Spinal cord (tissue), 10 donors: ENCODE measurements at places on chromosomes 7 and 10. TPM values are rescaled to one million over a fixed set of nuclear protein-coding genes. Genes with fewer than 3 reads are reported as not detected.

GRCh38 chr7:43569424-43569823, 13.5 kb upstream of the STK17A start:
- H3K4me3 ChIP-seq, result no peak overlapping the region
- no peak for DNase-seq
- no peak overlapping the region for H3K27ac ChIP-seq
- H3K36me3 ChIP-seq, result no peaks in the 10 kb centered on the region

DNA sequence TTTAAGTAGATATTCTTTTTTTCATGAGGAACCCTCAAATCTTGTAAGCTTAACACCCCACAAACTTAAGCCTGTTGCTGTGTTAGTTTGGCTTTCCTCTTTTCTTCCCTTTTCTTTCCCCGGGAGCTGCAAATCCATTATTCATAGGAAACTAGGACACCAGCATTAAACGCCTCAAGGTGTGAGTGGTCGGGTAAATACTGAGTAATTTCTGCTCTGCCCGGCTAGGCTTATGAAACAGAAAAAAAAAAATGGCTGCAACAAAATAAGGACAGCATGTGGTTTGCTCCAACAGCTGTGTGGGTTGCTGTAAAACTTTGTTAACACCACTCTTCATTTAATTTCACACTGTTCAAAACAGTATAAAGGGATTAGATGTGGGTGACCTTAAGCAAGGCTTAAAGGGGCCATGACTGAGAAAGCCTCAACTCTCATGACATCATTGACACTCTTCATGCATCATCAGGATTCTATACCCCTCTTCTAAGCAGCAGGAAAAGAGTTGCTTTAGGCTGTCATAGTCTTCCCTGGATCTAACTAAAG, 104.1 kb downstream of the AOAH start:
- H3K27ac ChIP-seq, result no peak overlapping the region
- H3K36me3 ChIP-seq, result no peaks in the 10 kb centered on the region
- no peaks in the 10 kb centered on the region for H3K27me3 ChIP-seq
- peaks cover 4% of the 10 kb centered on the region for H3K4me1 ChIP-seq

DNA sequence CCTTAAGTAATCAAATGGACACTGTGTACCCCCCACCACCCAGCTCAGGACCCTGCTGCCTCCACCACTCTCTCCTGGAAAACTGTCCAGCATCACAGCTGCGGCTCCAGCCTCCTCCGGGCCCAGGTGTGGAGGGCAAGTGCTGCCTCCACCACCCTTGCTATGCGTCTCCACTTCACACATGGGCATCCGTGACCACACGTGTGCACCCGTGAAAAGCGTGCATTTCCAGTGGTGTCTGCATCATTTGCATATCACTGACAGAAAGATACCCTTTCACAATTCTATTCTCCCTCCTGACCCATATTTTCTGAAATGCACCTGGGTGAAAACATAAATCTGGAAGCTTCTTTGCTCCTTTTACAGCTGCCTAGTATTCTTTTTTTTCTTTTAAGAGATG, 89.7 kb upstream of the PDGFA start:
- no peaks in the 10 kb centered on the region for H3K27me3 ChIP-seq
- peaks cover 25% of the 10 kb centered on the region for H3K36me3 ChIP-seq
- DNase-seq, result no peak
- peaks cover 46% of the 10 kb centered on the region for H3K4me1 ChIP-seq
- no peak overlapping the region for H3K4me3 ChIP-seq

DNA sequence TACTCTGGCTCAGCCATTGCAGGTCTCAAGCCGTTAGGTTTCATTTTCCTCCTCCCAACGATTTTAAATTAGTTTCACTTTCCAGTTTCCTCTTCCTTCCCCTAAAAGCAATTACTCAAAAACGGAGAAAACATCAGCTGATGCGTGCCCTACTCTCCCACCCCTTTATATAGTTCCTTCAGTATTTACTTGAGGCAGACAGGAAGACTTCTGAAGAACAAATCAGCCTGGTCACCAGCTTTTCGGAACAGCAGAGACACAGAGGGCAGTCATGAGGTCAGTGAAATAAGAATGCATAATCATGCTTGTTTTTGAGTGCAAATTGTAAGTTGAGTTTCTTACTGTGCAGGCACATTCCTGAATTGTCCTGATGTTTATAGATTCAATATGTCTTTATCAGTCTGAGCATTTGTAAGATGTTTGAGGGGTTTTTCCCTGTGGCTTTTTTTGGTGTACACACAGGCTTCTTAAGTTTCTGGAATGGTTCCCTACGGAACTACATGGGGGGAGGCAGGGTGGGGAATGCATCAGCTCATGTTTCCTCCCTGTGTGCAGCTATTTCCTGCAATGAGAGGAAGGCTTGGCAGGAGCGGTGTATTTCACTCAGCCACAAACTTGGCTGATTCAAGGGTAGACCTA, at the start of gene IFIT3:
Gene IFIT3 (plus strand): TSS at position 195 of the 639 bp plus-strand sequence. CDS start 77 bp downstream, at position 272.
- H3K36me3 ChIP-seq, result no peaks in the 10 kb centered on the region
- DNase-seq, result no peak
- H3K4me1 ChIP-seq, result peaks cover 6% of the 10 kb centered on the region
- no peaks in the 10 kb centered on the region for H3K27me3 ChIP-seq
- peak within 1 kb of the TSS; percentile 95 for H3K27ac ChIP-seq

GRCh38 chr7:112386619-112387018, 63.6 kb upstream of the IFRD1 start:
- H3K4me1 ChIP-seq, result no peaks in the 10 kb centered on the region
- no peak overlapping the region for H3K4me3 ChIP-seq
- no peaks in the 10 kb centered on the region for H3K36me3 ChIP-seq

GRCh38 chr10:64635906-64636305, 1114.7 kb downstream of the REEP3 start:
- no peak overlapping the region for H3K4me3 ChIP-seq
- no peaks in the 10 kb centered on the region for H3K27me3 ChIP-seq
- no peaks in the 10 kb centered on the region for H3K4me1 ChIP-seq
- no peaks in the 10 kb centered on the region for H3K36me3 ChIP-seq
- no peak overlapping the region for H3K27ac ChIP-seq
- no peak for DNase-seq

GRCh38 chr7:99098286-99098823, 45.6 kb downstream of the SMURF1 start:
- no peaks in the 10 kb centered on the region for H3K27me3 ChIP-seq
- no peaks in the 10 kb centered on the region for H3K36me3 ChIP-seq
- no peak overlapping the region for H3K4me3 ChIP-seq

- no peak overlapping the region for H3K27ac ChIP-seq
- H3K36me3 ChIP-seq, result no peaks in the 10 kb centered on the region
- no peaks in the 10 kb centered on the region for H3K27me3 ChIP-seq
- DNase-seq, result no peak
- no peak overlapping the region for H3K4me3 ChIP-seq
These were observed 84.3 kb upstream of the ADRB1 start for GRCh38 chr10:113959383-113959760.

DNA sequence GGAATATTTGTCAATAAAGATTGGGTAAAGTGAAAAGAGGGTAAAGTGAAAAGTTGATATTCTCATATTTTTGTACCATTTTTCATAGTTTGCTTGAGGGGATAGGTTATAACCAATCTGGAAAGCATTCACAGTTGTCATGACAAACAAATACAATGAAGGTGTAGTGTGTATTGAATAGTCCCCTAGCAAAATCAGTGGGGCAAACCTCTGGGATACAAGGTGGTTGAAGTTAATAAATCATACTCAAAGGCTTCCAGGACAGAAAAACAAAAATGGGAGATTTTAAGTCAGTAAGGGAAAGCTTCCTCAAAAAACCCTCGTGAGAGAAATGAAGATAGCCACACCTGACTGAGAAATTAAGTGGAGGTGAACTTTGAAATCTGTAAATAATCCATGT, 39.4 kb downstream of the PHTF2 start:
- H3K27me3 ChIP-seq, result no peaks in the 10 kb centered on the region
- no peaks in the 10 kb centered on the region for H3K4me1 ChIP-seq
- H3K4me3 ChIP-seq, result no peak overlapping the region
- H3K27ac ChIP-seq, result no peak overlapping the region

DNA sequence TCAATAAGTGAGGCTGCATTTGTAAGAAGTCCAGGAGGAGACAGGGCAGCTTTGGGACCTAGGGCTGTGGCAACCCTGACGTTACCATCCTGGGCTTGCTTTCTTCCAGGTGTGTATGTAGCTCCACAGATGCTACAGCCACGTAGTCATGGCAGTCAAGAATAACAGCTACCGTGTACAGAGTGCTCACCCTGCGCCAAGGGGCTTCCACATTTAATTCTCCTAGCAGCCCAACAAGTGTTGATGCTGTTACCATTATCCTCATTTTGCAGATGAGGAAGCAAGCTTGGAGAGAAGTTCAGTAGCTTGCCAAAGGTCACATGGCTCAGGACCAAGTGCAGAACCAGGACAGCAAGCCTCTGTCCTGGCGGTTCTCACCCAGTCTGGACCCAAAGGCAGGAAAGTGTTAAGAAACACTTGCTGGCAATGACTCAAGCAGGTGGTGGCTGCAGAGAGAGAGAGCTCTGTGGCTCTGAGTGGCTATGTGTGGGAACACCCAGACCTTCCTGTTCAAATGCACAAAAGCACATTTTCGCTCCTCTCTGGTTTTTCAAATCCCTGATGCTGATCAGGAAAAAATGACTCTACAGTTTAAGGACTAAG, 89.8 kb downstream of the CREM start:
- H3K36me3 ChIP-seq, result no peaks in the 10 kb centered on the region
- H3K27me3 ChIP-seq, result no peaks in the 10 kb centered on the region
- no peak overlapping the region for H3K4me3 ChIP-seq

DNA sequence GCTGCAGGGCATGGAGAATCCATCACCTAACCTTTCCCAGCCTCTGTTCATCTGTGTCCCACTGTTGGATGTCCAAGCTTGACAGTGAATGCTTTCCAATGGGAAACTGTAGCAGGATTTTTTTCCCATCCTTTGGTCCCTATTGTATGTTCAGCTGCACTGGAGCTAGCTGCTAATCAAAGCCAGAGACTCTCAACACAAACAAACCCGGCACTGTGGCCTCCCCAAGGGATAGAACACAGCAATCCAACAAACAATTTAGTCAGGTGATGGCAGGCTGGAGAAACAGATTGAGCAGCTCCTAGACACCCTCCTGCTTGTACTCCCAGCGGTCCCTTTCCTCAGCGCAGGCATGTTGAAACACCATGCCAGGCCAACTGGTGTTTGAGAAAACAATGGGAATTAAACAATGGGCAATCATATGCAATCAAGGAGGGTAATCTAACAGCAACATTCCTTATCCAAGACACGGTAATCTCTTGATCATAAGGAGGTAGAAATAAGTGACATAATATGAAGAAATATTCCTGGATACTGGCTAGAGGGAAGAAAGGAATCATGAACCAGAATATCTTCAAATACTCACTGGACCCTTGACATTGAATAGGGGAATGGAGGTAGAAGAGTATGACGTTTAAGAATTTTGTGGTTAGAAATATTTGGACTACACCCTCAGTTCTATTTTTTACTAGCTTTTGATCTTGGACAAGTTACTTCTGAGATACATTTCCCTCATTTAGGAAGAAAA, 15.0 kb downstream of the PTN start:
- peaks cover 5% of the 10 kb centered on the region for H3K36me3 ChIP-seq
- peaks cover 8% of the 10 kb centered on the region for H3K4me1 ChIP-seq
- no peaks in the 10 kb centered on the region for H3K27me3 ChIP-seq
- peak; percentile 82 for DNase-seq

- no peaks in the 10 kb centered on the region for H3K27me3 ChIP-seq
- DNase-seq, result no peak
- no peak overlapping the region for H3K4me3 ChIP-seq
- H3K36me3 ChIP-seq, result peaks cover 3% of the 10 kb centered on the region
- no peak overlapping the region for H3K27ac ChIP-seq
These were observed 20.2 kb downstream of the MCU start for GRCh38 chr10:72712136-72712535.

GRCh38 chr10:52769966-52770365, 2.6 kb downstream of the MBL2 start:
- no peaks in the 10 kb centered on the region for H3K4me1 ChIP-seq
- no peaks in the 10 kb centered on the region for H3K36me3 ChIP-seq
- DNase-seq, result no peak
- H3K27ac ChIP-seq, result no peak overlapping the region
- no peaks in the 10 kb centered on the region for H3K27me3 ChIP-seq
- no peak overlapping the region for H3K4me3 ChIP-seq

GRCh38 chr7:13860734-13861133, 128.7 kb downstream of the ETV1 start:
- no peak for DNase-seq
- no peaks in the 10 kb centered on the region for H3K4me1 ChIP-seq
- no peaks in the 10 kb centered on the region for H3K36me3 ChIP-seq
- H3K4me3 ChIP-seq, result no peak overlapping the region
- H3K27me3 ChIP-seq, result no peaks in the 10 kb centered on the region
- no peak overlapping the region for H3K27ac ChIP-seq

DNA sequence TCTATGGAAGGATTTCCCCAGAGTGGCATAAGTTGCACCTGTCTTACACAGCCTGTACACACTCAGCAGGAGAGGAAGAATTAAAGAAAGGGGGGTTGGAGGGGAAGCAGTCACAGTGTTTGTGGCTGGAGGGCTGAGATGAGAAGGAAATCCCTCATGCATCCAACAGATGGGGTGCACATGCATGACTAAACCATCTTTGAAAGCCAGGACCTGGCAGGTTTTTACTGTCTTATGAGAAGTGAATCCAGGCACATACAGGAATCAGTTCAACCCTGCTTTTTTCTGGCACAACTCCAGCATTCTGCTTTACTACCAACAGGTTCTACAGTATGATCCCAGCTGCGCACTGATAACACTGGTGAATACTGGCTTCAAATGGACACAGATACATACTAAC, 107.7 kb downstream of the CACNA2D1 start:
- no peak overlapping the region for H3K27ac ChIP-seq
- H3K4me3 ChIP-seq, result no peak overlapping the region
- no peaks in the 10 kb centered on the region for H3K4me1 ChIP-seq

- H3K4me3 ChIP-seq, result no peak overlapping the region
- peaks cover 5% of the 10 kb centered on the region for H3K4me1 ChIP-seq
- H3K27me3 ChIP-seq, result no peaks in the 10 kb centered on the region
- DNase-seq, result peak; percentile 81
These were observed 75.0 kb downstream of the GPR141 start for GRCh38 chr7:37758501-37759045.

DNA sequence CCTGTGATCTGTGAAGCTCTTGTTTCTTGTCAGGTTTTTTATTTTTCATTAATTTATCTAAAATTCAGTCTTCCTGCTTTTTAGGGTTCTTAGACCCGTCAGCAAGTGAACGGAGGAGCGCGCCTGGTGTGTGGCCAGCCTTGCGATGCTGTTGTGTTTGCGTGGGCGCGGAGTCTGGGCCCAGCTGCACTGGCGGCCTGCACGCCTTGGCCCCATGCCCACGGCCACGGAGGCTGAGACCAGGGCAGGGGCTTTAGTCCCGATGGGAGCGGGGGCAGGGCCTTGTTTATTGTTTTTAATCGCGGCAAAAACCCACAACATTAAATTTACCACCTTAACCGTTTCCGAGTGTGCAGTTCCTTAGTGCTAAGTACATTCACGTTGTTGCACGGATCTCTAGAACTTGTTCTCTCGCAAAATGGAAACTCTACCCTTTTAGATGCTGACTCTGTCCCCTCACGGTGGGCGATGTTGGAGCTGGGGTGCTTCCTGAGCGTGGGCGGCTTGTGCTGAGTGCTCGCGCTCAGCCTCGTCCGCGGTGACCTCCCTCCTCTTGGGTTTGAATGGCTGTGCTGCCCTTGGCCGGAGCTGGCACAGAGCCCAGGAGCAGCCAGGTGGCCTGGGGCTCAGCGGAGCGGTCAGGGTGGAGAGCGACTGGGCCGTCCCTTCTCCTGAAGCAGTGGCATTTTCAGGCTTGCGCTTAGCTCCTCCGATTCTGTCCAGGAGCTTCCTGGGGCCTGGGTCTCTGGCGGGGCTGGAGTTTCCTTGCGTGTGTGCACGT, 69.1 kb downstream of the INPP5A start:
- peaks cover 27% of the 10 kb centered on the region for H3K36me3 ChIP-seq
- DNase-seq, result peak; percentile 61
- peaks cover 36% of the 10 kb centered on the region for H3K4me1 ChIP-seq
- H3K27me3 ChIP-seq, result no peaks in the 10 kb centered on the region

Gene TMEM243
- polyA plus RNA-seq, result 17.9 TPM

Gene TWIST1
- 5.7 TPM for polyA plus RNA-seq

Gene SNCG
- 541 TPM for polyA plus RNA-seq

Gene SKIDA1
- 4.5 TPM for polyA plus RNA-seq
